ENCODE measurements at places on chromosomes 13 and 19.
A peak's percentile ranks its signal among the peaks of the same experiment; 100 is the strongest.

DNA sequence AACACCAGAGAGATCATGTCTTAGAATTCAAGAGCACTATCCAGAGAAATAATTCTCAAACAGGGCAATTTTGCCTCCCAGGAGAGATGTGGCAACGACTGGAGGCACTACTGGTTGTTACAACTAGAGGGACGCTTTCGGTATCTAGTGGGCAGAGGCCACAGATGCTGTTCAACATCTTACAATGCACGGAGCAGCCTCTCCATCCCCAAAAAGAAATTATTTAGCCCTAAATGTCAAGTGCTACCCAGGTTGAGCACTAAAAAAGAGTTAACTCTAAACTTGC, 78.6 kb downstream of the ABCC4 start:
- DNase-seq: no peak

GRCh38 chr13:88461272-88462009, 790.3 kb downstream of the SLITRK5 start:
- DNase-seq: no peak

DNA sequence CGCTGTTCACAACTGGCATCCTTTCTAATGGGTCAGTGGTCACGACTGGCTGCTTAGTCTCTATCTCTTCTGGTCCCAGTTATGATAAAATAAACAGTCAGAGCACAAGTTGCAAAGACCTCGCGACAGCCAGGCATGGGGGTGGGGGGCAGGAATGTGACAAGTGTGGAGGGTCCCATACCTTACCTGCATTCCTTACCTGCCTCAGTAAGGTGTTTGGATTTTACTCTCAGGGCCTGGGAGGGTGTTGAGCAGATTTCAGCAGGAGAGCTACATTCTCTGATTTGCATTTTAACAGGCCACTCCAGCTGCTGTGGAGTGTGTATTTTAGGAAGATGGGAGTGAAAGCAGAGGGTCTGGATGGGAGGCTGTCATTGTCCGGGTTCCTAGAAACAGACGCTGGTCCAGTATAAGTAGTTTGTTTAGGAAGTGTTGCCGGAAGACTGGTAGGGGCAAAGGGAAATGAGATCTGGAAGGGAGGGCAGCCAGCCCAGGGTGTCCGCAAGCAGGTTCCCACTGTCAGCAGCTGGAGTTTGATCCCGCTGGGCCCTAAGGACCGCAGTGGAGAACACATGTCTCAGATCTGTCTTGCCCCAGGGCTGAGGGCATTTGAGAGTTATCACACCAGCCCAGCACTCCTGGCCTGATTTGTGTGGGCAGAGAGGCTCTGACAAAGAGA, 920.0 kb downstream of the UQCRFS1 start:
- DNase-seq: no peak

DNA sequence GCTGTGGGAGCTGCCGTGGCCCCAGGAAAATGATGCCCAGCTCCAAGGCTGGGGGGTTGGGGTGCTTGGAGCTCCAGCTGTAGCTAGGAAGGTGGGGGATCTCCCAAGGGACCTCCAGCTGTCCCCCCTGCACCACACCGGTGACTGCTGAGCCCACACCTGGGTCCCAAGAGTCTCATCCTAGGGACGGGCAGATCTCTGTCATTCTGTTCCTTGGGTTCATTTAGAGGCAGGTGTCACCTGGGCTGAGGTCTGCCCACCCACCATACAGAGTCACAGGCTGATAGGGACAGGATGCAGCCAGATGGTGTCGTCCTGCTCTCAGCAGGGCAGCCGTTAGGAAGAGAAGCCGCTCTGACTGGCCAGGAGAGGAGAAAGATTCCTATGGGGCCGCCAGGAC, 5.3 kb downstream of the F2RL3 start:
- DNase-seq: no peak

- DNase-seq: no peak
Measured at GRCh38 chr19:51365211-51365964, 800 bp downstream of the ETFB start.

- no peak for DNase-seq
Measured at GRCh38 chr13:42875475-42876269, 94.3 kb downstream of the FAM216B start.

DNA sequence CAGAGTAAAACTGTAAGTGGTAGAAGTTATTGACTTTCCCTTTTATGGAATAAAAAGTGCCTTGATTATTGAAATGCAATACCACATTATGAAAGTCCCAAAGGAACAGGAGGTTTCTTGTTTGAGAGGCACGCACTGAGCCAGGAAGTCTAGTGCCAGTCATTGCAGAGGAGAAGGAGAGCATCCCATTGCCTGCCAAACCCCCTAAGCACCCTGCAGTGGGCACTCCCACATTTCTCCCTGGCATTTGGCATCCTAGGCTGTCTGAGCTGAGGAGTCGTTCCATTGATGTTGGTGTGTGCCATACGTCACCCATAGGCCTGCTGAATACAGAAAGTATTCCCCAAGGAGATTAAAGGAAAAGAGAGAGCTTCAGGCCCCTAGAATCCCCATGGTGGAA, 85.7 kb upstream of the MBNL2 start:
- DNase-seq: no peak

GRCh38 chr13:108708921-108709320, 79.5 kb downstream of the MYO16 start:
- no peak for DNase-seq

DNA sequence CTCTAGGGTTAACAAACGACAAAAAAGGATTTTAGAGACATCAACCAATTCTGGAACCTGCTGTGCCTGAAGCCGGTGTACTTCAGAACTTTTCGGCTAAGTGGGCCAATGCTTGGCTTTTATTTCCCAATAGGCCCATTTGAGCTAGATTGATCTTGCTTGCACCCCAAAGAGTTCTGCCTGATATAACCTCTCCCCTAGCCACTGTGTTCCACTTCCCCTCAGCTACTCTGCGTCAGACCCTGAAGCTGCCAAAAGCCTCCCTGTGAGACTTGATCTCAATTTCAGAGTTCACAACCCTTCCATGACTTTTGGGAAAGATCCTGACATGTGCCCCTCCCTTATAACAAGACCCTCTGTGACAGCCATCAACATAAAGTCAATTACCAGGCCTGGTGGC, 5.6 kb upstream of the SIGLEC14 start:
- DNase-seq: no peak

GRCh38 chr19:7862413-7862951, 11.7 kb downstream of the PRR36 start:
- peak; percentile 57 for DNase-seq

GRCh38 chr19:31444931-31445330, 95.7 kb upstream of the TSHZ3 start:
- DNase-seq: no peak

GRCh38 chr13:102678339-102679107, 16.3 kb downstream of the METTL21C start:
- DNase-seq: no peak

- no peak for DNase-seq
Measured at GRCh38 chr13:90362707-90363106, 984.8 kb upstream of the MIR17HG start.

DNA sequence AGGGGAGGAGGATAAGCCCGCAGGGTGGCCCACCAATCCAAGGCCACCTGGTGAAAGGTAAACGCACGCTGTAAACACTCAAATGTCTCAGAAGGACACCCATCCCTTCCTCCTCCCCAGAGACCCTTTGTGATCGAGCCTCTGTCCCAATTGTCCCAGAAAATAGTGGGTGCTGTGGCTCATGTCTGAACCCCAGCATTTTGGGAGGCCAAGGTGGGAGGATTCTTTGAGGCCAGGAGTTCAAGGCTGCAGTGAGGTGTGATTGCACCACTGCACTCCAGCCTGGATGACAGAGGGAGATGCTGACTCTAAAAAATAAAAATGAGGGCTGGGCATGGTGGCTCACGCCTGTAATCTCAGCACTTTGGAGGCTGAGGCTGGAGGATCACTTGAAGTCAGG, 3.1 kb upstream of the ABHD17A start:
- no peak for DNase-seq

GRCh38 chr13:45422731-45423292, 4.6 kb upstream of the SLC25A30 start:
- DNase-seq: no peak

GRCh38 chr13:55245005-55245644, 1895.6 kb upstream of the PRR20A start:
- no peak for DNase-seq

- DNase-seq: no peak
Measured at GRCh38 chr13:60562096-60562780, 165.2 kb downstream of the TDRD3 start.

DNA sequence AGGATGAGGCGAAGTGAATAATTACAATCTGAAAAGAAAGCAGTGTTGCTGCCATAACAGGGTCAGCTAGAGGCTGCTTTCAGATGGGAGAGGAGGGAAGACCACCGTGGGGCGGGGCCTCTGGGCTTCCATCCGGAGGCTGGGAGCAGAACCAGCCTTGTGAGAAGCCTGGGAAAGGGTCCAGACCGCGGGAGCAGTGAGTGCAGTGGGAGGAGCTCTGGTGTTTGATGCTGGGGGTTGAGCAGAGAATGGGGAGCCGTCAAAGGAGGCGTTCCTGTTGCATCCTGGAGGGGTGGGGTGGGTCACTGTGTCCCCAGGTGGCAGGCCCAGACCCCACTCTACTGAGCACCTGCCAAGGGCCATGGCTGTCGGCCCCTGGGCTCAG, 18.1 kb downstream of the NKPD1 start:
- DNase-seq: no peak

DNA sequence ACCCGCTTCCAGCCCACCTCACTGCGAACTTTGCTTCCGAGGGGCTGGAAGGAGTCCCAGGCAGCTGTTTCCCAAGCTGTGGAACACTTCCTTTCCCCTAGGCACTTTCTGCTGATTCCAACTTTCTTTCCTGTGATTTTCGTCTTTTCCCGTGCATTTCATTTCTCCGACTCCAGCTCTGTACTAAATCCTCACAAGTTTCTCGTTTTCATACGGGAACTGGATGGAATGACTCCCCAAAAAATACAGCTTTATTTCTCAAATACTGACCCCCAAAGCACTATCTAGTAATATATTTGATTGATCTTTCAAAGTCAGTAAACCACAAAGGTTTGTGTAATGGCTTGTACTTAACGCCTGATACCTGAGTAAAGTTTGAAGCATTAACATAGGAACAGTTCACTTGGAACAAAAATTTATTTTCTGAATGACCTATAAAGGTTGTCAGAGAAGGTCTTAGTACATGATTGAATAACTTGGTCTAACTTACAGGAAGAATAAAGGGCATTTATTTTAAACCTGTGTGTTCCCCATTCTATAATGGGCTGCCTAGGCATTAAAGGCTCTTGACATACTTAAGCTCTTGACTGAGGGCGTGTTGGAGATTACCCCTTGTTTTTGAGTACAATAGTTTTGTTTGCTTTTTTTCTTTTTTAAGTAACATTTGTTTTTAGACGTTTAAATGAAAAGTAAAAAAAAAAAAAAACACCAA, 1.3 kb upstream of the PCDH9 start:
- no peak for DNase-seq

- DNase-seq: no peak
Measured at GRCh38 chr19:55261671-55262126, 2.9 kb upstream of the PPP6R1 start.

- DNase-seq: no peak
Measured at GRCh38 chr13:39941911-39942551, 286.6 kb downstream of the COG6 start.

- no peak for DNase-seq
Measured at GRCh38 chr19:29927944-29928625, 14.0 kb upstream of the URI1 start.

DNA sequence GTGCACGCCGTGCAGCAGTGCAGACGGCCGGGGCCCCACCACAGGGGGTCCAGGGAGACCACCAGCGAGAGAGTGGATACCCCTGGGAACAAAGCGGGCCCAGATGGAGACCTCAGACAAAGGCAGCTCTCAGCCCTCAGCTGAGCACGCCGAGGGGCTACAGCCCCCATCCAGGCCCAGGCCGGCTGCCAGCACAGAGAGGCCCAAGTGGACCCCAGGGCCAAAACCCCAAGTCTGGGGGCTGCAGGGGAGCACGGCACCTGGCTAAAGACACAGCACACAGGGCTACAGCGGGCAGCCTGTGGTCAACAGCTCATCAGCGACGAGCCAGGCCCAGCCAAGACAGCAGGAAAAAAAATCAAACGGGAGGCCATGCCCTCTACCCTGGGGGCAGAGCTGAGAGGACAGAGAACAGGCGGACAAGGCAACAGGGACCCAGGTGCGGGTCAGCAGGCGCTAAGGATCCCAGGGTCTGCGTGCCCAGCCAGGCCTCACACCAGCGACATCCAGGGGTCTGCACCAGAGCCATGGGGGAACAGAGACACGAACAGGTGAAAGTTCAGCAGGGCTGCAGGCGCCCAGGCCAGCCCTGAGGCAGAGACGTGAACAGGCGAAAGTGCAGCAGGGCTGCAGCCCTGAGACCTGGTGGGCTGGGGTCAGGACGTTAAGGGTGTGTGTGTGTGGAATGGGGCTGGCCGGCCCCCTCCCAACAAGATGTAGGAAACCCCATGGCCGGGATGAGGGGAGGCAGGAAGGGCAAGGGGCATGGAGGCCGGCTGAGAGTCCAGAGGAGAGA, 34.3 kb downstream of the RASA3 start:
- no peak for DNase-seq

DNA sequence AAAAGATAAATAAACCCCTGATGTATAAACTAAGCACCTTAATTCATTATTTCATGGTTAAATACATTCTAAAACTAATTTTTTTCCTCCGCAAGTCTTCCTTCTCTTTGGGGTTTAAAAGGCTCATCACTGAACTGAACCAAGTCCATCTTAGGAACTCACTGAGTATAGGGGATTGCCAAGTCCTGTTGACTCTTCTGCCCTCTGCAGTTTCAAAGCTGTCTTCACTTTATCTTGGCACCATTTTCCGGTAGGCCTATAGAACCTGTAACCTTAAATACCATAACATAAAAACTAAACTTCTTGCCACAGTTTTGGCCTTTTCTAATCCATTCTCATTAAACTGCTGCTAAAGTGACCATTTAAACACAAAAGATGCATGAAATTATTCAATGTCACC, 66.5 kb upstream of the USPL1 start:
- DNase-seq: no peak

- no peak for DNase-seq
Measured at GRCh38 chr13:65339241-65339640, 1890.9 kb downstream of the PCDH9 start.

DNA sequence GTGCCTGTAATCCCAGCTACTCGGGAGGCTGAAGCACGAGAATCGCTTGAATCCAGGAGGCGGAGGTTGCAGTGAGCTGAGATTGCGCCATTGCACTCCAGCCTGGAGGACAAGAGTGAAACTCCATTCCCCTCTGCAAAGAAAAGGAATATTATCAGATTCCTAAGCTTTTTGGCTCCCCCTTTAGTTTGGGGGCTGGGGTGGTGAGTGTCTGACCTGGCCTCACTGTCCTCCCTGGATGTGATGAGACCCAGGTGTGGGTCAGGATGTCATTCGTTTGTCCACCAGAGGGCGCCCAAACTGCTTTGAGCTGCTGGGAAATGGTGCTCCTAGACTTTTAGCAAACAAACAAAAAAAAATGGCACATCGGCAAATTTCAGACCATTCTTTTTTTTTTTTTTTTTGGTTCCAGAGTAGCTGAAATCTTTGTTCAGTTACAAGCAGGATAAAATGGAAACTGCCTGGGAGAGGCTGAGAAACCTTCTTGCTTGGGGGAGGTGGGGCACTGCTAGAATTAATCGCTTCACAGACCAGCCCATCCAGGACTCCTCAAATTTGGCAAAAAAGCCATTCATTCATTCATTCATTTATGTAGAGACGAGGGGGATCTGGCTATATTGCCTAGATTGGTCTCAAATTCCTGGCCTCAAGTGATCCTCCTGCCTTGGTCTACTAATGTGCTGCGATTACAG, 29.4 kb downstream of the SPC24 start:
- peak; percentile 72 for DNase-seq

Measured in effector CD4-positive, alpha-beta T cell (primary cell).